ENCODE measurements at places on chromosomes 3 and 15.

DNA sequence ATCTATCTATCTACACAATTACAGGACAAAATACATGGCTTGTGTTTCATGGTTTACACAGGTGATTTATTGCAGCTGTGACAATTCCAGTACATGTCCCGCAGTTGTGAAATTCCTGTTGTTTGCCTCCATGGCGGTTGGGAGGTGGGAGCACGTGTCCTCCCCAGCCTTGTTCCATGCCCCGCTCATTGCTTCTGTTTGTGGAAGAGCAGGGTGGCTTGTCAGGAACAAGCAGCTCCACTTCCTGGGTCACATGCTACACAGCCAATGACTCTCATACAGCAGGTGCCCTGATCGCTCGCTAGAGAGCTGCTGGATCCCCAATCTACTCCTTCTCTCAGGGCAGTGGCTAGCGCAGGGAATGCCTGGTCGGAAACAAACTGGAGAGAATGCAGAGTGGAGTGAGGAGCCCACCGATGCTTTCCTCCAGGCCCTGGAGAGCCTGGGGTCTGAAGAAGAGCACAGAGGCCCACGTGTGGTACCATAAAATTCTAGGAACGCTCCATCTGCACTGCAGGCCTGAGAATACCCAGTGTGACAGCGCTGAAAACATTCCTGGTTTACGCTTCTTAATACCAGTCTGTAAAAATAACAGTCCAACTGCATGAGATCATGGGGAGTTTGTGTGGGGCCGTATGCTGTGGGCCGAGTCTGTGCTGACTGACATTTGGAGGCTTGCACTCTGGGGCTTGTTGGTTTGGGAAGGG, 270.6 kb upstream of the RGMA start:
- no peak for DNase-seq

DNA sequence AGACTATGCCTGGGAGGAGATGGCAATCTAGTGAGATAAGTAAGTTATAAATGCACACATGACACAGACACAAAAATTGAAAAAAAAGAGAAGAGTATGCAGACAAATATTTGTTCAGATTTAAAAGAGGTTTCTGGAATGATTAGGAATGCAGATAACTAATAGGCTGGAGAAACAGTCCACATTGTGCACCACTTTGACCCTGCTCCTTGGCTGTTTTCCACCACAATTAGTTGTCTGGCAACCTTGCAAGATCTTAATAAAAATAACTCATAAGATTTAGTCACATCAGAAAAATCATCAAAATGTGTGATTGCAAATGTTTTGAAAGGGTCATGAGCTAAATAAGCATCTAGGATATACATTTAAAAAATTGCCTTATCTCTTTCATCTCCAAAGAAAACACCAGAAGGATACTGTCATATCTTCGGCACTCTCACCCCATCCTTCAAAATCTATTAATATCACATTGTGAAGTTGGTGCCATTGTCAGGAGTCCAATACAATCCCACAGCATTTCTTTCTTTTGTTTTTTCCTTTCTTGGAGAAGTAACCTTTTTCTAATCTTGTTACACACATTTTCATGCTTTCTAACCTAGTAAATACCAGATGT, 153.7 kb upstream of the KCNMB2 start:
- DNase-seq = peak; percentile 46

GRCh38 chr15:42544853-42545629, 3.6 kb downstream of the LRRC57 start:
- no peak for DNase-seq

DNA sequence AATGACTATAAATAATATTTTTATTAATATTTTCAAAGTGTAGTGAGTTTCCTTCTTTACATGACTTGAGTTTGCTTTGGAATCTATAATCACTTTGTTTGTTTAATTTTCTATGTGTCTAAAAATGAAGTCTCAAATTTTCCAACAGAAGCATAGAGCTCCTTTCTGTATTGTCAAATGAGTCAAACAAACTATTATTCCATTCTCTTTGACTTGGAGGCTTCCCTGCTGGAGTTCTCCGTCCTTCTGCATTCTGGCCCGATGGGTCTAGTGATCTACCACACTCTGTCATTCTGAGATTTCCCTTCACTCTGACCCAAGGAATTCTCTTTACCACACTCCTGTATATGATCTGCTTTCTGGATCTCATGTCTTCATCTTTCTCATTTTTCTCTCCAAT, 30.1 kb downstream of the POLR2M start:
- DNase-seq = no peak

- DNase-seq = no peak
Measured at GRCh38 chr15:60315878-60316277, 81.9 kb downstream of the ANXA2 start.

GRCh38 chr15:37246065-37246464, 145.7 kb upstream of the MEIS2 start:
- DNase-seq = no peak

- no peak for DNase-seq
Measured at GRCh38 chr3:51394541-51394940, 3.5 kb downstream of the RBM15B start.

- no peak for DNase-seq
Measured at GRCh38 chr15:65362491-65362890, 15.3 kb downstream of the IGDCC3 start.

DNA sequence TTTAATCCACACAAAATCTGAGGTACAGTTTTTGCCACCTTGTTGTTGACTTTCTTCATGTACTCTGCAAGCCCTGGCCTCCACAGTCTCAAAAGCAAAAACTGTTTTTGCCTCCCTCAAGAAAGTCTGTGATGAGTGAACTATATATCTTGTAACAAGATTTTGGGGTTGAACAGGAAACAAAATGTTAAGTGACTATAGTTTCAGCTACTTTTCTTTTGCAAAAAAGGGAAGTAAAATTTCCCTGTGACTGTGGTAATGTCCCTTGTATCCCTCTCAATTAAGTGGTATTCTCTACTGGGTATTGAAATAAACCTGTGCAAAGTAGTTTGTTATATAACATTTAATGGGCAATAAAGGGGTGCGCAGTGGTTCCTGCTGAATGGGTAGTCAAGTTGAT, 21.3 kb upstream of the SCAANT1 start:
- no peak for DNase-seq

- DNase-seq = no peak
Measured at GRCh38 chr3:171183042-171183441, 156.5 kb upstream of the SLC2A2 start.

GRCh38 chr15:60251300-60252070, 146.3 kb downstream of the ANXA2 start:
- DNase-seq = no peak

DNA sequence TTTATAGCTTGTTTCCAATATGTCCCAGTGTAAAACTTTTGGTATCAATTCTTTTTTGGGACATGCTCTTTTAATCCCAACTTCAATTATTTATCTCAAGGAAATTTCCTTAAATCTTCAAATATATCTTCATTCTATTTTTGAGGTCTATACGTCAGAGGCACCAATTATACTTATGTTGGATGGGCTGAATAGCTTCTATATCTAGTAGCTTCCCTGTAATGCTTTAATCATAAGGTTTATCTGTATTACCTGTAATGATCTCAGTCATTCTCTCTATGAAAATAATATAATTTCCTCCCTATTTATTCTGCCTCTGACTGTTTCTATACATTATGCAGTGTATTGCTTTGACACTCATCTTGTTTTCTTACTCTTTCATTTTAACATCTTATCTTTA, 29.9 kb upstream of the MCCC1 start:
- no peak for DNase-seq

- no peak for DNase-seq
Measured at GRCh38 chr15:90261811-90262210, 3.7 kb upstream of the NGRN start.

- DNase-seq = peak; percentile 76
Measured at GRCh38 chr3:11545186-11545851, 98.4 kb downstream of the VGLL4 start.

GRCh38 chr3:49172551-49173041, 1.2 kb downstream of the KLHDC8B start:
- DNase-seq = no peak

DNA sequence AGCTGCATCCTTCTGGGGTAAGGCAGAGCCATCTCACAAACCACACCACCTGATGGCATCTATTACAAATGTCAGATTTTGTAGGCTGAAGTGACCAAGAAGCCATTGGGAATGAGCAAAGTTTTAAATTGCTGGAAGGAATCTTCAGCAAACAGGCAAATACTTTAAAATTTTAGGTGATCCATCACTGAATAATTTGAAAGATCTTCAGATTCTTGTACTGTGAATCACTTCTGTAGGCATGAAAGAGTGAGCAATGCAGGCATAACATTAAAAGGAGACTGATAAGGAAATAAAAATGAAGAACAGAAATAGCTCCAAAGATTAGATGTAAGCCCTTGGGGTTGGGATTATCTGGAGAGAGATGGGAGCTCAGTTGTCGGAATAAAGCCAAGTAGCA, 36.0 kb upstream of the ALDH1L1 start:
- no peak for DNase-seq

GRCh38 chr3:99317201-99317600, 321.2 kb upstream of the COL8A1 start:
- no peak for DNase-seq

- no peak for DNase-seq
Measured at GRCh38 chr3:145197051-145197820, 963.7 kb downstream of the PLOD2 start.

- no peak for DNase-seq
Measured at GRCh38 chr3:112967425-112967824, 7.5 kb downstream of the CD200R1 start.

GRCh38 chr3:187210545-187211327, 13.4 kb downstream of the RTP1 start:
- DNase-seq = no peak
